OCI-M1 (cell line): ENCODE measurements at places on chromosomes 7 and 10.

- DNase-seq = no peak
Measured at GRCh38 chr10:32459051-32459698, 13.2 kb downstream of the CCDC7 start.

DNA sequence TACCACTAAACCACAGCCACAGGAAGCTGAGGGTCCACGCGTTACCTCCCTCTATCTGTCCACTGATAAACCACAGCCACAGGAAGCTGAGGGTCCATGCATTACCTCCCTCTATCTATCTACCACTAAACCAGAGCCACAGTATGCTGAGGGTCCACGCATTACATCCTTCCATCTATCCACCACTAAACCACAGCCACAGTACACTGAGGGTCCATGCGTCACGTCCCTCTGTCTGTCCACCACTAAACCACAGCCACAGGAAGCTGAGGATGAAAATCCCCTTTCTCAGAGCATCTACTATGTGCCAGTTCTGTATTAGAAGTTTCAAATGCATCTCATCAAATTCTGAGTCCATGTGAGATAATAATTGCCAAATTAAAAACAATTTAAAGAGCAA, 589.3 kb downstream of the DNAJB6 start:
- DNase-seq = no peak

GRCh38 chr7:15367897-15368296, 193.9 kb downstream of the AGMO start:
- DNase-seq = no peak

DNA sequence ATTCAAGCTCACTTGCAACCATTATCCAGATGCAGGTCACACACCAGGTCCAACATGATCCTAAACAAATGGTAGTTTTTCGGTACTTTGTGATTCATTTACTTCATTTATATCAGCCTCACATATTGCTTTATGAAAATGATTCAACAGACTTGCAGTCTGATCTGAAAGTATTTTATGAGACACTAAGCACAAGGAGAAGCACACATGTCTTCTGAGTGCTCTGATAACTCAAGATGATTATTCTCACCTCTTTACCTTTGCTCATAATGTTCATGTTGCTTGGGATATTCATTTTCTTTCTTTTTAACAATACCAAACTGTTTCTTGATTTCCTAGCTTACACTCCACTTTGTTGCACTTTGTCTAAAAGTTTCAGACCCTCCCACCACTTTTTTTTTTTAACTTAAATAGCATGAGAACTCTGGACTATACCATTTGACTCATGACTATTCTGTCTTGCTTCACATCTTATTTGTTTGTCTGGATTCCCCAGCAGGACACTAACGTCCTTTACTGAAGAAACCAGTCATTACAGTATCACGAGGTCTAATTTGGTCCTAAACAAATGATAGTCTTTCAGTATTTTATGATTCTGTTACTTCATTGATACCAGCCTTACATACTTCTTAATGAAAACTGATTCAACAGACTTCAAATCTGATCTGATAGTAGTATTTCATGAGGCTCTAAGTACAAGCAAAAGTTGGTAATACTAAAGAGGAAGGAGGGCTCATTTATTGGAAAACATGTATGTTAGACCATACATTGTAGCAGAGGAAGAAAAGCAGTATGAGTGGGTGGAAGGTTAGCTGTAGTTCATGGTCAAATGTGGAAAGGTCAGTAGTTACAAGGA, 171.8 kb upstream of the AHR start:
- DNase-seq = no peak

- DNase-seq = no peak
Measured at GRCh38 chr10:120998782-120999285, 147.7 kb downstream of the WDR11 start.

DNA sequence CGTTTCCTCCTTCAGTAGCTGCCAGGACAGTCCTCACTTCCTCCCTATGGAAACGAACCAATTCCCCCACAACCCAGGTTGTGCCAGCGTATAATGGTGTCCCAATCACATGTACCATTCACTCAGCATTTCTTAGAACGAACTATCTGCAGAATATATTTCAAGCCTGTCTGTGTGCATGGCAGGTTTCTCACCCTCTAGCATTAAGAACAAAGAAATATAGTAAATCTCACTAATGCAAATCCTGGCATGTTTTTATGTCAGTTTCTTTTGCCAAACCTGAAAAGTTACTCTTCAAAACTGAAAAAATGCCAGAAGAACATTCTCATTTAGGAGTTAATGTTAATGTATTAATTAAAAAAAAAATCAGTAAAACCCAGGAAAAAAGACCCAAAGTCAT, 405.9 kb upstream of the KLF6 start:
- DNase-seq = no peak

DNA sequence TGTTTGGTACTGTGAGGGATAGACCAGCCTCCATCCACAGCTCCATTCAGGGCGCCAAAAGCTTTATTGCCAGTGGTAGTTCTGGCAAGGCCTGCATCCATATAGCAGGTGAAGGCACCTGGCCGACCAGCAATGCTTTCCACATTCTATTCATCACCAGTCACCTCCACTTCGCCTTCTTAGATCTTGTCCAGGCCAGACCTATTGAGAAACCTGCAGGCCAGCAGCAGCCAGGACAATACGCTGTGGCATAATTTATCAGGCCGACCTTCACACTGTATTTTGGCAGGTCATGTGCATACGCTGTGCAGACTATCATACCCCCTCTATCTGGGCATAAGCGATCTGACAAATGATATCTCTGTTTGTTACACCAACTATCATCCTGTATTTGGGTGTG, 15.2 kb upstream of the KNDC1 start:
- no peak for DNase-seq

GRCh38 chr10:76784076-76784475, 853.5 kb downstream of the KCNMA1 start:
- DNase-seq = no peak

GRCh38 chr10:7667262-7668141, 736 bp upstream of the ITIH5 start:
- DNase-seq = no peak

- DNase-seq = no peak
Measured at GRCh38 chr10:581776-582330, 107.6 kb downstream of the DIP2C start.

DNA sequence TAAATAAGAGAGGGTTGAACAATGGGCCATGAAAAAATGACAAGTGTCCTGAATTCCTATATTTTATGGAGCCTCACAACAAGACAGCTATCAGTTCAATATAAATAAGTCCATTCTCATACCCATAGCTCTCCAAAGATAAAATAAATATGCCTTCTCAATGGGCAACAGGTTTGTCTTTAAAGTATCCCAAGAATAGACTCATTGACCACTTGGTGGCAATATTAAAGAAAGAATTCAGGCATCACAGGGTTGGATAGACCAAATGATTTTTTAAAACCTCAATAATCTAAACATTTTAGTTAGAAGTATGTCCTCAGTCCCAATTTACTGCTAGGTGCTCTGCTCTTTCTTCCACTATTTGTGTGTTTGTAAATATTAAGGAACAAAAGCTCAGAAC, 165.1 kb upstream of the WNT16 start:
- no peak for DNase-seq

DNA sequence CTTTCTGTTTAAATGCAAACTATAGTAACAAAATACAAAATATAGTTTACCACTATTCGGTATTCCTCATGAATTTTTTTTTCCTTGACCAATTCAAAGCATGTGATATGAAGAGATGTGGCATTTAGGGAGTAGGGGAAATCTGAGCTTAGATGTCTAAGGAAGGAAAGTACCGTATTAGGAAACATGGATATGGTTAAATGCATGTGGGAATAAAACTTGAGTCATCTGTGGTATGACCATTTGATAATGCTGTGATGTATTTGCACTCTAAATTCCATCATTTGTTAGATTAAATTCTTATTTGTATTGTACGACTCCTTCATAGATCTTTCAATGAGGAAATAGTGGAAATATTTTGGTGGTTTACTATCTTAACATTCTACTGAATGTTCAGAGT, 19.7 kb downstream of the AHR start:
- DNase-seq = no peak

- peak; percentile 74 for DNase-seq
Measured at GRCh38 chr10:120221873-120222485, 235.0 kb upstream of the PLPP4 start.

DNA sequence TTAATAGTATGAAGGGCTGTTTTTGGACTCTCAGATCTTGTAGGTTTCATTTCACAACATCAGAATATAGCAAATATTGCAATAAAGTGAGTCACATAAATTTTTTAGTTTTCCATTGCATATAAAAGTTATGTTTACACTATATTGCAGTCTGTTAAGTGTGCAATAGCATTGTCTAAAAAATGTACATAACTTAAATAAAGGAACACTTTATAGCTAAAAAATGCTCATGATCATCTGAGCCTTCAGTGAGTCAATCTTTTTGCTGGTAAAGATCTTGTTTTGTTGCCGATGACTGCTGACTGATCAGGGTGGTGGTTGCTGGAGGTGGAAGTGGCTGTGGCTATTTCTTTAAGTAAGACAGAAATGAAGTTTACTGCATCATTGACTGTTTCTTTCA, 42.0 kb downstream of the ABCA13 start:
- no peak for DNase-seq

DNA sequence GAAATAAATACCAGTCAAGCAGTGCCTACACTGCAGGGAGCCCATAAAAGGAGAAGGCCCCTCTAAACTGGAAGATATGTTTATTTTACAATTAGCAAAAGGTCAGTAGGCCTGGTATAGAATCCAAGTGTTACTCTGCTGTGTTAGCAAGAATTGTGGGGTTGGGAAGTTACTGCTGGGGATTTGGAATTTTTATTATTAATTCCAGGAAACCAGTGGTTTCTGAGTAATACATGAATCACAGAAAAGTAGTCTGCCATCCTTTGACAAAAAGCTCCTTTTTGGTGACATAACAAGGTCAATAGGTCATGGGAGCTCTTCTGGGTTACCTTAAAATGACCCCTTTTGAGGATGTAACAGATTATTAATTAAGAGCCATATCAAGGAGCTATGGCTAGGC, 67.4 kb downstream of the ZNF92 start:
- DNase-seq = no peak

GRCh38 chr10:71553432-71553831, 156.7 kb downstream of the CDH23 start:
- no peak for DNase-seq

DNA sequence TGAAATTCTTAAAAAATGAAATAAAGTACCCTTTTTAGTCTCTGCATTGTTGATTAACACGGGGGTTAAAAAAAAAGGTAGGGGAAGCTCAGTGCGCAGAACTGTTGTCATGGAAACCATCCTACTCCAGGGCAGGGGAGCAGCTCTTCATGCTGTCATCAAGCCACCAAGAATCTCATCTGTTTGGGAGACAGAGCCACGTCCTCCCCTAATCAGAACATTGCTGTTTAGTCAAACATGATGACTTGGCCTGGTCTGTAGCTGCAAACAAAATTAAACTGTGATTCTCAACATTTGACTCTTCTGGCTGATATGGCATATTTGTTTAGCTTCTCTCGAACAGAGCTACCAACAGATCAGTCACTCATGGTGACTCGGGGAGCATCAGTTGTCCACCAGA, 254.4 kb upstream of the KLF14 start:
- no peak for DNase-seq

DNA sequence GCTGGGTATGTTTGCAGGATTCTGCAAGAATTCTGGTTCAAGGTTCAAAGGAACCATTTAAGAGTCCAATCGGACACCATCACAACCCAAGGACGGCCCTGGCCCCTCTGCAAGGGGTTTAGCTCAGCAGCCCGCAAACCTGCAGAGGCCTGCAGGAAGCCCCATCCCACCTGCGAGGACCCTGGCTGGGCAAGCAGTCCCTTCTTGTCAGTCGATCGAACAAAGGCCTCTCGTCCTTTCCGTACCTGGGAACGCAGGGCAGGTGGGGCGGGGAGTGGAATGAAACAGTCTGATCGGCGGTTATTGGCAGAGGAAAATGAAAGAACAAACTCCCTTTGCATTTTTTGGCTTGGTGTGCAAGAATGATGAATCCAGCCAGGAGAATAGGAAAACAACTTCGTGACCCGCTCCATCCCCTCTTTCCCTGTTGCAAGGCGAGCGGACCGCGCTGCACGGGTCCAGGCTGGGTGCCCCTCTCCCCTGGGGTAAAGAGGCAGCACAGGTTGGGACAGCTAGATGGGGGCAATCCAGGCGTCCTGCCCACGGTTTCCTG, 73.7 kb downstream of the INSIG1 start:
- no peak for DNase-seq

DNA sequence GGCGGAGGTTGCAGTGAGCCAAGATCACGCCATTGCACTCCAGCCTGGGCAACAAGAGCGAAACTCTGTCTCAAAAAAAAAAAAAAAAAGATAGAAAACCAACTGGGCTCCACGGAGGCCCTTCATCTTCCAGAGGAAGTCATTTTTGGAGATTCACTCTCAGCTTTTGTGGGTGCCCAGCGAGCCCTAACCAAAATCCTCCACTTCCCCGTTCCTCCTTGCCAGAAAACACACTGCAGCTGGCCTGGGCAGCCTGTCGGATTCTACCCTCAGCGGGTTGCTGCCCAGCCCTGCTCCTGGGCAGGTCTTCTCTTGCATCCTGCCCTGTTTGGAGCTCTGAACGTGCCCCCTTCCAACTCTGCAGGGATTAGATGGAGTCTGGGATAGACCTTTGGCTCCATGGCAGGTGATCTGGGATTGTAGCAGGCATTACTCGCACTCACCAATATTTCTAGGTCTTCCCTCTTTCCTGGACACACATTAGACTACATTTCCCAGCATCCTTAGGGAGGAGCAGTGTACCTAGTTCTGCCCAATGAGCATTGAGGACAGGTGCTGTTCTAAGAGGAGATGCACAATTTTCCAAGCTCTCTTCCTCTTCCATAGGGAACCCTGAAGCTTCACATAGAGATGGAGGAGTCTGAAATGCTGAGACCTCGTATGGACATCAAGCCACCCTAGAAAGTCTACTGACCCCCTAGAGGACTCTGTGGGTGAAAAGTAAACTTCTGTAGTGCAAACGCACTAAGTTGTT, 4.6 kb downstream of the GRID2IP start:
- DNase-seq = no peak

DNA sequence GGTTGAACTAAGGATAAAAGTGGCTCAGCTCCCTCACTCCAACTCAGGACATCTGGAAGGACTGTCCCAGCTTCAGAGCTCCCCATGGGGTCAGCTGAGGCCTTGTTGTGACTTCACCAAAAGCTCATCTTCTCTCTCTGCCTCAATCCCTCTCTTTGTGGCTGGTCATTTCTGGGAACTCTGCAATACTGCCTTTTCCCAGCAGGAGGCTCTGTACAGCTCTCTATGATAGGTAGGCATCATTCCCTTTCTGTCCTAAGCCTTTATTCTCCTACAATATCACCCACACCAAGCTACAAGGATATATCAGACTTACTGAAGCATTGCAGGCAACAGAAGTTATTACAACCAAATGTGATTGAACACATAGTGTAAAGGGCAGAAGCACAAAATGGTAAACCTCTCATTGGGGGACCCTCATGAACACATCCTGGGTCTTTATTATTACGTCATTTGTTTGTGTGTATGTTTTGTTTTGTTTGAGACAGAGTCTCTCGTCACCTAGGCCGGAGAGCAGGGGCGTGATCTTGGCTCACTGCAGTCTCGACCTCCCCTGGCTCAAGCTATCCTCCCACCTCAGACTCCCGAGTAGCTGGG, 36.7 kb upstream of the PRPS1L1 start:
- peak; percentile 45 for DNase-seq

- DNase-seq = peak; percentile 42
Measured at GRCh38 chr10:77702166-77702565, 64.6 kb upstream of the KCNMA1 start.
